Heart right ventricle (tissue), 16 donors: ENCODE measurements at places on chromosomes 13 and 19. TPM values are rescaled to one million over a fixed set of nuclear protein-coding genes. Genes with fewer than 3 reads are reported as not detected.

- DNase-seq = no peak
Observed at GRCh38 chr19:1318678-1319471, 33.2 kb downstream of the EFNA2 start.

Gene CYP4F8
- polyA plus RNA-seq = not detected

GRCh38 chr13:101401196-101401595, 15.1 kb downstream of the NALCN start:
- no peak for DNase-seq

Gene RPL18
- polyA plus RNA-seq = 1,418 TPM

Gene SRRM5
- polyA plus RNA-seq = 1.6 TPM

DNA sequence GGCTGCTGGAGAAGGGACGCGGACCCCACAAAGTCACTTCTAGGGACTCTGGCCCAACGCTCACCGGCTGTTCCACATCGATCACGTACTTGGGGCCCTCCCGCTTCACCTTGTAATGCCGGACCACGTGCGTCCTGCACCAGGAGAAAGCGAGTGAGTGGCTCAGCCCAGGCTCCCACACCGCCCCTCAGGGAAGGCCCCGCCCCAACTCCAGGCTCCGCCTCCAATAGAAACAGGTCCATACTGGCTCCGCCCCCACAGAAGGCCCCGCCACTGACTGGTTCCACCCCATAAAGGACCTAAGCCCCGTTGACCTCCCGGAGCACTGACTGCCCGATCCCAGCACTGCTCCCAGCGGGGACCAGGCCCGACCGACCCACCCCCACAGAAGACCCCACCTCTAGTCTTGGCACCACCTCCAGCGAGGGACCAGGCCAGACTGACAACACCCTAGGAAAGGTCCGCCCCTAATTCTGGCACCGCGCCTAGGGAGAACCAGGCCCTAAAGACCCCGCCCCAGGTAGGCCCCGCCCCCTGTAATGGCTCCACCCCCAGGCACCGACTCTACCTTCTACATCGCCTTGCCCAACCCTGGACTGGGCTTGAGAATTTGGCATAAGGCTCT, 11.3 kb downstream of the STAP2 start:
- peak; percentile 58 for DNase-seq

GRCh38 chr19:13880059-13881043, 3.4 kb downstream of the NANOS3 start:
- DNase-seq = peak; percentile 99

Gene APOC4
- polyA plus RNA-seq = not detected
